NCI-H1105 (cell line): ENCODE measurements at places on chromosomes 4 and X.

GRCh38 chrX:140664939-140665338 lies 44.6 kb upstream of the LINC00632 start:
- no peak for DNase-seq

GRCh38 chr4:142211444-142211843 lies 575.1 kb downstream of the IL15 start:
- DNase-seq, result no peak

GRCh38 chr4:2860391-2861348 lies 17.0 kb downstream of the ADD1 start:
- DNase-seq, result no peak

- DNase-seq, result peak; percentile 18
These were observed 384.4 kb downstream of the RAPGEF2 start for GRCh38 chr4:159487284-159487747.

GRCh38 chr4:128471576-128471975 lies 184.0 kb upstream of the PGRMC2 start:
- no peak for DNase-seq

- no peak for DNase-seq
These were observed 114.4 kb downstream of the GLRA3 start for GRCh38 chr4:174714393-174715211.

GRCh38 chr4:98374643-98375042 lies 113.5 kb downstream of the RAP1GDS1 start:
- DNase-seq, result no peak

GRCh38 chr4:109389369-109390114 lies 44.1 kb upstream of the SEC24B start:
- no peak for DNase-seq

DNA sequence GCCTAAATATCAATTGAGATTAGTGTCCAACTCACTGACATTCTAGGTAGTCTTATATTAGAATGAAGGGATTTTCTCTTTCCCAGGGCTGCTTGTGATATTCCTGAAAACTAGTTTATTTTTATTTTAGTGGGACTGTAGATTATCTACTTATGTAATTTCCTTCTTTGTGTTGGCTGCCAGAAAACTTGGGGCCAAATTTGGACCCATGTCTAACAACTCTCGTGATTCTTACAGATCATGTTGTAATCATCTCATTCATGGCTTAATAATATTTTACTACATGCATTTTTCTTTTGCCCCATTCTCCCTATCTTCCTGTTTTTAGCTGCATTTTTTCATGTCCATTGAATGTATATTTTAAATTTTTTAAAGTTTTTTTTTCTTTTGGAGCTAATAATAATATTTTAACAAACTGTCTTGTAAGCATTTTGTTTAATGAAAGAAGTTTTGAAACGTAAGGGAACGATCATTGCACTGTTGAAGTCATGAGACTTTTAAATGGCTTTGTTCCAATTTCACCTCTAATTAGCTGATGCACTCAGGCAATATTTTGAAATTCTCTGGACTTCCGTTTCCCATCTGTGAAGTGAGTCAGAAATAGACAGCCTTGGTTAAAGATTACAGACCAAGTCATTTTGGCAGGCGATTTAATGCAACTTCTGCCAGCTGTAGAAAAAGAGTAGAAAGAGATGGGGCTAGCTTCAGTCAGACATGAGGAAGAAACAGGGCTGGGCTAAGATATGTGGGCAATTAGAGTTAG lies 14.3 kb upstream of the TDO2 start:
- DNase-seq, result no peak

- peak; percentile 0 for DNase-seq
These were observed 1.4 kb upstream of the MAGED1 start for GRCh38 chrX:51891821-51892551.

DNA sequence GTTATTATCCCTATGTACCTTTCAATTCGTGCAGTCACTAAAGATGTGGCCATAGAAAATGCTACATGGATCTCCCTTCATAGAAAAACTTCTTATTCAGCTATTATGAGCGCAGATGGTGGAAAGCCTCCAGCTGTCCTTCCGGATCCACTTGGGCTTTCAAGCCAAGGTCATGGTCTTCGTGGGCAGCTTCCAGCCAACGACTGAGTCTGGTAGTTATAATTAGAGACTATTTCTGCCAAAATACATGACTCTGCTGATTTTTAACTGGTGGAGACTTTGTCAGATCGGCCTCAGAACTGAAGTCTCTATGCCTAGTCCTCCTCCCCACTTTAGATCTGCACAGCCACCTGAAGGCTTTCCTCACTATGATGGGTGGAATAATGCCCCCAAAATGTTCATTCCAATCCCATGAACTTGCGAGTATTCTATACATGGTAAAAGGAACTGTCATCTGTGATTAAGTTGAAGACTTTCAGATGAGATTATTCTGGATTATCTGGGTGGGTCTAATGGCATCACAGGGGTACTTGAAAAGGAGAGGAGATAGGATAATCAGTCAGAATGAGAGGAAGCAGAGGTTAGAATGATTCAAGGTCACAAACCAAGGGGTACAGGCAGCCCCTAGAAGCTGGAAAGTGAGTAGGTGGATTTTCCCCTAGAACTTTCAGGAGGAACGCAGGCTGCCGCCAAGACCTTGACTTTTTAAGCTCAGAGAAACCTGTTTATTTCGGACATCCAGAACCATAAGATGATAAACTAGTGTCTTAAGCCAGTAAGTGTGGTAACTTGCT lies 171.1 kb upstream of the CXCL13 start:
- DNase-seq, result no peak

GRCh38 chr4:35541146-35541887 lies 703.0 kb downstream of the ARAP2 start:
- DNase-seq, result no peak
